ENCODE measurements at places on chromosomes 12 and 14. TPM values are rescaled to one million over a fixed set of nuclear protein-coding genes. Genes with fewer than 3 reads are reported as not detected.

Gene P2RX2
- total RNA-seq: not detected

Gene MIP
- total RNA-seq: not detected

Gene HCAR2
- total RNA-seq: not detected

Gene NPFF
- not detected for total RNA-seq

Gene KRT83
- total RNA-seq: not detected

Gene NKX2-8
- total RNA-seq: not detected

Gene DNAH10
- total RNA-seq: 0.17 TPM

Gene COQ5
- 46.3 TPM for total RNA-seq

- DNase-seq: no peak
Observed at GRCh38 chr12:71873821-71874220, 34.3 kb downstream of the TBC1D15 start.

DNA sequence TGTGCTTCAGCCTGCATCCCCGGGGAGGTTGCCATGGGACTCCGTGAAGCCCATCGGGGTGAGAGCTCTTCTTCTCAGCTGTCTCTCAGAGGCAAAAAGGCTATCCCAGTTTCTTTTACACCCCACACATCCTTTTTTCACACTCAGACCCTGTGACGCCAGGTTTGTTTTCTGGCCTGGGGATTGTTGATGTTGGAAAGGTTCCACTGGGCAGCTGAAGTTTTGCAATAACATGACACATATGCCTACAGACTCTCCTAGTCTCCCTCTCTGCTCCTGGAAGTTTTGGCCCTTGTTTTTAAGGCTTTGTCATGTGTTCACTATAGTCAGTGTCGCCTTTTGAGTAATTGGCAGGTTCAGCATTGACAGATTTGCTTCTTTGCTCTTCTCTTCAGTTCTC, 118.6 kb downstream of the SMOC1 start:
- DNase-seq: peak; percentile 70

DNA sequence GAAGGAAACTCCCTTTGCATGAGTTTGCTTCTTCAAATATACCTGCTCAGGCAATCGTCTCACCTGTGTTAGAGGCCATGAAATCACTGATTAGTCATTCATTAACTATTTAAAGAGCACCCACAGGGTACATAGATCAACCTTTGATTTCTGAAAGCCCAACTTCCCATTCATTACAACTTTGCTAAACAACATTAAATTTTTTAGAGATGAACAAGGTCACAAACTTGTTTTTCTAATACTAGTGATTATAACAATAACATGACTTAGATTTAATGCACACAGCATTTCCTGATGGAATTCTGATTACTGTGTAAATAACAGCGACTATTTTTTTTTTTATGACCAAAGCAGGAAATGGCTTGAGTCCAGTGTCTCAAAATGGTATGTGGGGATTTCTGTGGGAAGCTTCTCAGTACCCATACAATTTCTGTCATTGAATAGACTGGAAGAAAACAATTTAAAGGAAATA, 5.4 kb upstream of the ERO1A start:
- peak; percentile 40 for DNase-seq

DNA sequence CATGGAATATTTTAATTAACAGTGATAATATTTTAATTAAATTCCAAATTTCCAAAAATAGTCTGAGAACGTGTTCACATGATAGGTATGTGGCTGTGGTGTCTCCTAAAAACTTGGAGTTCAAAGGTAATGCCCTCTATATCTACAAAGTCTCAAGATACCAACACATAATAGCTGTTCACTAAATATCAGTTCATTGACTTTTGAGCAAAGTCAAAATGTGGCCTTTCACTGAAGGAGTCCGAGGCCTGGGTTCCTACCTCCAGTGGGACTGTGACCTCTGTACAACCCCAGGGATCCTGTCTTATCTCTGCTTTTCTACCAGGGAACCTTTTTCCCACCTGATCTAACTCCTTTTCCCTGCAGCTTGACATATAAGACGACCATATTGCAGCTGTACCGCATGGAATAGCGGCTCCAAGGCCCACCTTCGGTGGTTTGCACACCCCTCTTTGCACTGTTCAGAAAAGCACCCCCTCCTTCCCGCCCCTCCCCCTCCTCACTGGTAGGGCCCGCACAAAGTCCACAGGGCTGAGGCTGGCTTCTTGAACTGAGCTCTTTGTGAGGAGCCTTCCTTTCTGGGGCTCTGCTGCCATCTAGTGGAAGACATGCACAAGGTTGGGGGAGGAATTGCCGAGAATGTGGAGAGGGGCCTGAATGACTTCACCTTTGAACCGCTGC, 3.1 kb downstream of the CCND2 start:
- DNase-seq: no peak

DNA sequence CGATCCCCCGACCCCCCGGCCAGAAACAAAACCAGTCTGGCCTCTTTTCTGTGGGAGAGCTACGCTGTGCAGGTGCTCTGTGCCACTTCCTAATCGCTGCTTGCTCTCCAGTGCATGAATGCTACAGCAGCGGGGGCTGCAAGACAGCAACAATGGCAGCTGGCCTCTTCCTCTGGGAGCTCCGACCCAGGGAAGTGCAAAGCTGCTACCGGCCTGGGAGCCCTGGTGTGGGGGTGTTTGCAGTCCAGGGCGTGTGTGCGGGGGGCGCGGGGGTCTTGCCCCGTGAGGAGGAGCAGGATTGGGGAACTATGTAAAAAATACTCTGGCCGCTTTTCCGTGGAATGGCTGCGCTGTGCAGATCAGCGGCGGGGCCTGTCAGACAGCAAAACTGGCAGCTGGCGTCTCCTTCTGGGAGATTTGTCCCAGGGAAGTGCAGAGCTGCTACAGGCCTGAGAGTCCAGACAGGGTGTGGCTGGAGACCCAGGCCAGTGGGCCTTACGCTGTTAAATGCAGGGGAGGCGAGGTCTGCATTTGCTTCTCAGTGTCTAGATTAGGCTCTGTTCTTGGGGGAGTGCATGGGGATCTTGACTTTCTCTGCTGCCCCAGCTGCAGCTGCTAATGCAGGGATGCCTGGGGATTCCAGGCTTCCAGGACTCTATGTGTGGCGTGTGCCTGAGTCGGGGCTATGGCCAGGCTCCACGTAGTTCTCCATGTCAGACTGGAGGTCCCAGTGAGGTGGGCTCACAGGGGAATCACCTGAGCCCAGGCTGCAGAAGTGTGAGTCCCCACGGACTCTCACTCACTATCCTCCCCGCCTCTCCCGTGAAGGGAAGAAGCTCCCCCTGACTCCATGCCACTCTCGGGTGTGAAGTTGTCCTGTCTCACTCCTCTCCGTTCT, 344.5 kb downstream of the AEBP2 start:
- no peak for DNase-seq

DNA sequence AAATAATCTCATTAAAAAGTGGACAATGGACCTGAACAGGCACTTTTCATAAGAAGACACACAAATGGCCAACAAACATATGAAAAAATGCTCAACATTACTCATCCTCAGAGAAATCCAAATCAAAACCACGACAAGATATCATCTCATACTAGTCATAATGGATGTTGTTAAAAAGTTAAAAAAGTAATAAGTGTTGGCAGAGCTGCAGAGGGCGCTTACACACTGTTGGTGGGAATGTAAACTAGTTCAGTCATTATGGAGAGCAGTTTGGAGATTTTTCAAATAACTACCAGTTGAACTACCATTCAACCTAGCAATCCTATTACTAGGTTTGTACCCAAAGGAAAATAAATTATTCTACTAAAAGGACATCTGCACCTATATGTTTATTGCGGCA, 47.2 kb downstream of the FOXG1 start:
- no peak for DNase-seq

DNA sequence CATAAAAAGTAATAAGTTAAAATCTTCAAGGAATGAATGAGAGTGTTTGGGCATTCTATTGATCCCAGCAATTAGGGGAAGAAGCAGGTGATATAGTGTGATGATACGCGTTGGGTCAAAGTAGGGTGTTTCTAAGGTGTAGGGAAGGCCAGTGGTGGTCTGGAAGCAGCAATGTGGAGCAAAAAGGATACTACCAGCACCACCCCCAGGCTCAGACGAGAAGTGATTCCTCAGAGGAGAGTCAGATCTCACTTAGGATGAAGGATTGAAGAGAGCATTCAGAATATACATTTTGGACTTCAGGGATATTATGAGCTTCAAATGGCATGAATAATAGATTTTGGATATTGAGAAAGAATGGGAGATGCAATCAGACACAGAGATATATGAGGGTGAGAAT, 497.6 kb downstream of the RMST start:
- DNase-seq: no peak

DNA sequence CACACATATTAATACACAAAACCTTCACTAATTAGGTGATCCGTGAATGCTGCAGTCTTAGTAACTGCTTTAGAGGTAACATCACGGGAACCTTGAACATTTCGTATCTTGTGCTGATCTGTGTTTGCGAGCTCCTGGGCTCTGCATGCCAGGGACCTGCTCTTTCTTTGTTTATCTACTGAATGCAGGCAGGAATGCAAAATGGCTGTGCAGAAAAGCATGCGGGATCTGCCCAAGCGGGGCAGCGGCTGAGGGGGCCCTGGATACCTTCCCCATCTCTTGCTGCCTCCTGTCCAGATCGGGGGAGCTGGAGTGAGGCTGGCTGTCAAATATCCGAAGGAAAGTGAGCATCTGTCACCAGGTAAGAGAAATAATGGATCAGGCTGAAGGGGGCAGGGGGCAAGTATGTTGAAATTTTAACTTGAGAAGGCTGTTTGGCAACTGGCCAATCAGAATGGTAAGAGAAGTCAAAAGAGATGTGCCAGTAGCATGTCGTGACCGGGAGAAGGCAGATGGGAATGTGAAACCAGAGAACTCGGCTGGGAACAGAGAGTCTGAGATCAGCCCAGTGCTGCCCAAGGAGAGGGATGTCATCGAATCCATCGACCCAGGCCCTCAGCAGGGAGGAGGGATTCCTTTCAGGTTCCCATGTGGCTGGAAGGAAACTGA, 191.4 kb downstream of the TTC7B start:
- DNase-seq: no peak

- no peak for DNase-seq
Observed at GRCh38 chr12:116898669-116899068, 12.1 kb upstream of the FBXW8 start.

DNA sequence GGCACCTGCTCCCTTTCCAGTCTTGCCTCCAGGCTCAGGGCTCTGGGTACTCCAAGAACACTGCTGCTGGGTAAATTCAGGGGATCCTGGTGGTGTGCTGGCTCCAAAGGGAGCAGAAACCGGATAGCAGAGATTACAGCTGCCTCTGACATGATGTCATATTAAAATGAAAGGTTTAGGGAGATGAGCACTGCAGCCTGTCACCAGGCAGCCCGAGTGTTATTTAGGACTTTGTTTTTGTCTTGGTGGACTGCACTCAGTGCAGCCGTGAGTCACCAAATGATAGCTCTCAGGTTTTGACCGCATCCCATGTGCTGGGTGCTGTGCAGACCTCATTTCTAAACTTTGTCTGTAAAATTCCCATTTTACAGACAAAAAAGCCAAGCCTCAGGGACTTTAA, 266.0 kb upstream of the CRY1 start:
- DNase-seq: no peak

- DNase-seq: no peak
Observed at GRCh38 chr12:103288016-103288415, 207.8 kb downstream of the C12orf42 start.

DNA sequence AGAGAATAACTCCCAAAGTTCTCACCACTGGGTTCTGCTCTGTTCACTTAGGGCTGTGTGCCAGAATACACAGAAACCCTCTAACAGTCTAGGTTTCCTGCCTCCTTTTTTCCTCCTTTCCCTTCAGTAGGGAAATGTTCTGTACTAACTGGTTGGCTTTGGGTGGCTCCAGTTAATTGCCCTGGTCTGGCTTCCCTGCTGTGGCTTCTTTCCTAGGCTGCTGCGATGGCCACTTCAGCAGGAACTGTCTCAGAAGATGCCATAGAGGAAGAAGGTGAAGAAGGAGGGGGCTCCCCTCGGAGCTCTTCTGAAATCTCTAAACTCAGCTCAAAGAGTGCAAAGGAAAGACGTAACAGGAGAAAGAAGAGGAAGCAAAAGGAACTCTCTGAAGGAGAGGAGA, 115.2 kb downstream of the SCN8A start:
- DNase-seq: no peak

DNA sequence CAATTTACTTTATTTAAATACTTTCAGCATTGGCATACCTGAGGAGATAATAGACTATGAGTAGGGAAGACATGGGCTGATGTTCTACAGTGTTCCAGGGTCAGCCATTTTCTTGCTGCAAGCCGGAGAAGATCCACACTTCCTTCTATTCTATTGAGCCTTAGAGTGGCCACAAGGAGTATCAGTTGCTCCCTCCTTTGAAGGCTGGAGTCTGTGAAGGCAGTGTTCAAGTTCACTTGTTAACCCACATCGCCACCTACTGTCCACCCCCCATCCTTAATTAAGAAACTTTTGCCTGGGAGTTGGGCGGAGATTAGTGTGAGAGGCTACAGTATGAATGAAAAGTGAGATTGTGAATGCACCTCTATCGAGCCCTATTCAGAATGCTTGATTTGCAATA, 666.6 kb downstream of the NRXN3 start:
- DNase-seq: peak; percentile 45

DNA sequence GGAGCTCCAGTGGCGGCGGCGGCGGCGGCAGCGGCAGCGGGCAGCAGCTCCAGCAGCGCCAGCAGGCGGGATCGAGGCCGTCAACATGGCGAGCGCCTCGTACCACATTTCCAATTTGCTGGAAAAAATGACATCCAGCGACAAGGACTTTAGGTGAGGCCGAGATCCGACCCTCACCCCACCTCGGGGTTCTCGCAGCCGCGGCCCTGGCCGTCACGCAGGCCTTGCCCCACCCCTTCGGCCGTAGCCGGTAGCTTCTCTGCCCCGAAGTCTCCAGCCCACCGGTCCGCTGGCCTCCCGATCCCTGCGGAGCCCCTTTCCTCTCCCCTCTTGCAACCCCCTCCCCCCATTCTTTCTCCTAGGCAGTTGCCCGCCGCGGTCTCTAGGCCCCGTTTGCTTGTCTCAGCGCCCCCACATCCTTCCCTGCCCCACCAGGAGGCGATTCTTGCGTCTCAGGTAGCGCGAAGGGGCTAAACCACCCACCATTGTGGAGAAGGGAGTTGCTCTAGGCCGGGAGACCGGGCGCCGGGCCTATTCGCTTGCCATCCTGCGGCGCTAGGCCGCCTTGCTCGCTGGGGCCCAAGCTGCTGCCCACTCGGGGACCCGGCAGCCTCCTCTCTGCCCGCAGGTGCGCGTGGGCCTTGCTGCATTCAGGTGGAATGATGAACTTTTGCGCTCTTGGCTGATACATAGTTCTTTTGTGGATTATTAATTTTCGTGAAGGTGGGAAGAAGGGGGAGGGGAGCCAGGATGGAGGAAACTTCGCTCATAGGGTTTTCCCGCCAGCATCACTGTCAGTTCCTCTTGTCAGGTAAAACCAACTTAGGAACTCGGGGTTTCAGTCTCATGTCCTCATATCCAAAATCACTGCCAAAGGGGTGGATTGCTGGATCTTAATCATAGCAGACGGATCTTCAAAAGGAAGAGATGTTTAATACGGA, 745 bp downstream of the CAND1 start:
- no peak for DNase-seq

DNA sequence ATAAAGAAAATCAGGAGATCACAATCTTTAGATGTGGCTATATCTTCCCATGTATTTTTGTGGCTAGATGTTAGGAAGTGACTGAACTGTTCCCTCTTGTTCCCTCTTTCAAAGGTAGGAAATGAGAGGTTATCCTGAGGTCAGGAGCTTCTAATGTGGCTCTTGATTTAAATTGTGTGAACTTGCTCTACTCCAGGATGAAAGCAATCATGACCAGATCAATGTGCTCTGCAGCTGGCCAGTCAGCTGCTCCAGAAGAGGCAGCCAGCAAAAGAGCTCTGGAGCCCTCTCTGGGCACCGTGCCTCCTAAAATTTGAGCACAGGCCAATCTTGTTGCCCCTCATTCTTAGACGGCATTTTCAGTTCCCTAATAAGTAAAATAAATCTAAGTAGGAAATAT, 32.0 kb downstream of the CDK17 start:
- no peak for DNase-seq
